ENCODE measurements at places on chromosomes 5 and 9.

DNA sequence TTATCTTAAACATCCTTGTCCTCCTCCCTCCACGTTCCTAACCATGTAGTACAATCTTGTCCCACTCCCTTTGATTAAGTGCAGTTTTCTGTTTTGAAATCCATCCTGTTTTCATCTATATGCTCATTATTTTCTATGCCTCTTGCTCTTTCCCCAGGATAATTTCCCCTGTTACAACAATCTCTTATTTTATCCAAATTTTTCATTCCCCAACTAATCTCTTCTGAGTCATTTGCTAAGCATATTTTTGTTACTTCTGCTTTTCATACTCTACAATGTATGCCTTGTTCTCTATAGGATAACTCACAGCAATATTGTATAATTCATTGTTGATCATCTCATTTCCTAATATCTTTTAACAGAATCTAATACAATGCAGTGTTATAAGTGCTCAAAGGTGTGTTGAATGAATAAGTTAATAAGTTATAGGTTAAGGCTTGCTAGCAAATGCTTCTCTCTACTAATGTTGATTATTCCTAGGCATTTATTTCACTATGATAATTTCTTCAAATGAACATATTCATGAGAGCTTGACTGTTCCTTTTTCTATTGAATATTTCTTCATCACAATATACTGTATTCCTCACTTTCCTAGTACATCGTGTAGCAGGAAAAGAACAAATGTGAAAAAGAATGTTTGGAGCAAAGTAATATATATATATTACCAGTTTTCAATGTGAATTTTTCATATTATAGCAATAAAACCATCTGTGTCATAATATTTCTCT lies 1.5 kb downstream of the OMD start:
- DNase-seq: no peak

DNA sequence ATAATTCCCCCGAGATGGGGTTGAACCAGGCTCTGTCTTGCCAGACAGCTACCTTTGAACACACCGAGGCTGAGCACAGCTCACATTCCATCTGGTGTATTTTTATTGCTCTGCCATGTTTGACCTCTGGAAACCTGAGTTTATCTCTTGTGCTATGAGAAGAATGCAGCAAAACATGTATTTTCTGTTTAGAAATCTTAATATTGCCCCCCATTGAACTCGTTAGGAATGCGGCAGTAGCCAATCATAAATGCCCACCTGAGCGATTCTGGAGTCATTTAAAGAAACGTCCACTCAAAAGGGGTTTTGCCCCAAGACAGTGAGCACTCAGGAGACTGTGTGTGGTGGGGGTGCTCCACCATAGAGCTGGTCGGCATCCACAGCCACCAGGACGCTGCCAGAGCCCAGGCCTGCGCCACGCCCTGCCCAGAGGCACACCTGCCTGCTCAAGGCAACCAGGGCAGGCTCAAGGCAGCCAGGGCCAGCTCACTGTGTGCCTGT lies 26.9 kb downstream of the FGD3 start:
- no peak for DNase-seq

DNA sequence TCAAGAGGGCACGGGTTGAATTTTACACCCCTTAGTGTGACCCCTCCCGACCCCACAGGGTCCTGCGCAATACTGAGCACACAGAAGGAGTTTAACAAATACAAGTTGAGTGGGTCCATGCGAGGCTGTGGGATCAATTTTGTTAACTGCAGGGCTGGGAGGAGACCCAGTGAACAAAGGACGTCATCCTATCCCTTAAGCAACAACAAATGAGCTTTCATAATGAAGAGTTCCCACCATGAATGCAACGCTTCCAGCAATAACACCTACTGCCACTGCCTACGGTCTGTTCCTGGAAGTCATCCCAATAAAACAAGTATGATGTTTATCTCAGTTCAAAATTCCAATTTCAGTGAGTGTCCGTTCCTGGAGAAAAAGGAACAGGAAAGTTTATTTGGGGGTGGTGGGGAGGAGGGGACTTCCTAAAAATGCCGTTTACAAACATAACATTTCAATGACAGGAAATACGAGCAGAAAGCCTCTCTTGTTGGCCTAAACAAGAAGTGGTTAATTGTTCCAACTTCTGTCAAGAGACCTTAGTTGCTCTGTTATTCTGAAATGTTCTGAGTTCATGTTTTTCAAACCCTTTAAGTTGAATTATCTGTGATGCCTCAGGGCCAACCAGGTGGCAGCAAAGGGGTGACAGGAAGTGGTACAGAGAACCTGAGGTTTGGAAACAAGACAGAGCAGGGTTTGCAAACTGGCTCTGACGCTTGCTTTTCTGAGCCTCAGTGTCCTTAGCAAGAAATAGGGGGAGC lies 65.8 kb upstream of the PLPP6 start:
- no peak for DNase-seq

- no peak for DNase-seq
Observed at GRCh38 chr5:150457121-150457520, 7.6 kb upstream of the RPS14 start.

DNA sequence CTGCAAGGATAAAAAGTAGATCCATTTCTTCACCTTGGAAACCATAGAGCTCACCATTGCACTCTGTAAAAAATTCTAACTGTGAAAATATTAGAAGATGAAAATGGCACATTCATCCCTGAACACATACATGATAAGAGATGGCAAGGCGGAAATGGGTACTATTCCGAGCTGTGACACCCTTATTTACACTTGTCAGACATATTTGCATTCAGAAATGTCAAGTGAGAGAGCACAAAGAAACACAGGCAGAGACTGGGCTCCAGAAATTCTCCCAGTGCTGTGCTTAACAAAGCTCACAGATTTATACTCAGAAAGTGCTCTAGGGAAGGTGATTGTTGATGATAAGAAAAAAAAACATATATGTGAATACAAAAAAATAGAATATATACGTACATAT lies 170.3 kb upstream of the PUM3 start:
- DNase-seq: no peak

DNA sequence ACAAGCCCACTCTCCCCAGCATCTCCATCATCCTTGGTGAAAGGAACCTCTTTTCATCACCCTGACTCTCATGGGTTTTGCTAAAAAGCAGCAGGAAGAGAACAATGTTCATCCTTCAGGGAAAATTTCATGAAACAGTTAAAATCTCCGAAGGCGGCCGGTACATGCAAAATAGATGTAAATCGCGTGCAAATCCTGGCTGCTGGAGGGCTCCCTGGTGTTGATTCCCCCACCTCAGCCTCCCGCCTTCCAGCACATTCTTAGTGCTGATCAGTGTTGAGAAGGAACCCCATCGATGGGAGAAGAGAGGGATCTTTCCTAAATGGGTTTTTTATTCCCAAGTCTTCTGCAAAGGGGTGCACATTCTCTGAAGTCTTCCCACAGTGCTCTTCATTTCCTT lies 8.7 kb upstream of the GFI1B start:
- no peak for DNase-seq

DNA sequence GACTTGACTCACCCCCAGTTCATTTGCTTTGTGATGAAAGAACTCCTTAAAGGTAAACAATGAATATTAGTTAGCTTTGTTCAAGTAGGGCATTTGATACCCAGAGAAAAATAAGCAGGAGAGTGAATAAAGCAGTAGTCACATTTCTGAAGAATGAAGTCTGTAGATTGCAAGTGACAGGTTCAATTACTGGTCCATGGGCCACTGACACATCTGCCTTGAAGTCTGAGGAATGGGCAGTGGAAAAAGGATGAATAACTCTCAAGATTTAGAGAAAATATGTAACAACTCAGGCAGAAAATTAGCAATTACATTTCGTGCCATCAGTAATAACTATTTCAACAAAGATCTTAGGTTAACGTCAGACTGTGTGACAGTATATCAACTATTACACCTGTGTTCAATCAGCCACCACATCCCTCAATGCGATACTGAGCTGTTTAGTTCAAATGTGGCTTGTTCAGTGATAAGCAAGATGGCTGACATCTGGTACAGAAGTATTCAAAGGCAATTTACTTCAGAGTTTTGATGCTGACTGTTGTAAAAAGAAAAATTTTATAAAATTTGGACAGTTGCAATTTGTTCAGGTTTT lies 1890.7 kb upstream of the NUDT12 start:
- DNase-seq: no peak

DNA sequence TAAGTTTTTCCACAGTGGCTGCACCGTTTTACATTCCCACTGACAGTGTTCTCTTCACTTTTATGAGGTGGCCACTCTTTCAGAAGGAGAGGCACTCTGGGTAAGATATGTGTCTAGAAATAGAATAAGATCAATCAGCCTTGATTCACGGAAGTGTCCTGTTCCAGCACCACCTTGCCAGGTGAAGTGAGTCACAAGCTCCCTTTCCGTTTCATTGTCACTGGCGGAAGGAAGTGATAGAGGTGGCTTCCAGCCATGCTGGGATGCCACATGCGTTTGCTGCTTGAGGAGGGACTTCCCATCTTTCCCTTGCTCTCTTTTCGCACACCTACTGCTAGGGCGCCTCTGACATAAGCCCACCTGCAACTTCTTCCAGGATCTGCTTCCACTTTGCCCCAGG lies 217.1 kb downstream of the PIK3R1 start:
- DNase-seq: no peak

GRCh38 chr5:149257889-149258705 lies 13.6 kb upstream of the AFAP1L1 start:
- no peak for DNase-seq

Data from nucleus accumbens (tissue), 56 donors.